ENCODE measurements at places on chromosomes 7 and 10.

GRCh38 chr7:121730869-121731268 lies 142.1 kb upstream of the PTPRZ1 start:
- DNase-seq: no peak

GRCh38 chr10:118528426-118528825 lies 67.0 kb downstream of the PRLHR start:
- DNase-seq: no peak

GRCh38 chr10:124289851-124290795 lies 128.6 kb downstream of the OAT start:
- no peak for DNase-seq

DNA sequence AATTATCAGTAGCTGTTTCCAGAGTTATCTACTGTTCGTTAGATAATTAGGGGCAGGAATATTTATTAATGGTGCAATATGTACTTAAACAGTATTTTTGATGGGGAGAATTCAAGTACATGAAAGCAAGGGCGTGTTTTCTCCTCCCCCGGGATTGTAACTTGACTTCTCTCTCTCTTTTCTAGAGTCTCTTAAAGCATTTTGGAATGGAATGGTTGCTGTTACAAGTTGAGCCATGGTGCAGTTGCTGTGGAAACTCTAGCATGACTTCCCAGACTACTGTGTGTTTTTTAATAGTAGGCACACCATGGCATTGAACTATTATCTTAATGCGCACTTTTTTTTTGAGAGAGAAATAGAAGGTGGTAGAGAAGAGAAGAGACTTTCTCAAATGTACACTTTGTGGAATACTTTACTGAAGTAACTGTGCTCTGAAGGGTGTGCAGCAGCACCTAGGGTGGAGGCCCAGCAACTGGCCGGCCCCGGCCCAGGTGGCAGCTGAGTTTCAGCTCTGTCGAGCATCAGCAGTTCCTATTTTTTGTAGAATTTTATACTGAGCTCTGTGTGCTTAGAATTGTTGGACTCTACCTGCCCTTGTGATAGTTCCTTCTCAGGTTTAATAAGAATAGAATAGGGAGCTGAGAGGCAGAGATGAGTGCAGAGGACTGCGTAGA lies 64.4 kb downstream of the CCNY start:
- no peak for DNase-seq

GRCh38 chr10:133258066-133258817 lies 18.4 kb downstream of the ADAM8 start:
- no peak for DNase-seq

- no peak for DNase-seq
Observed at GRCh38 chr10:74194545-74194944, 43.5 kb downstream of the ADK start.

DNA sequence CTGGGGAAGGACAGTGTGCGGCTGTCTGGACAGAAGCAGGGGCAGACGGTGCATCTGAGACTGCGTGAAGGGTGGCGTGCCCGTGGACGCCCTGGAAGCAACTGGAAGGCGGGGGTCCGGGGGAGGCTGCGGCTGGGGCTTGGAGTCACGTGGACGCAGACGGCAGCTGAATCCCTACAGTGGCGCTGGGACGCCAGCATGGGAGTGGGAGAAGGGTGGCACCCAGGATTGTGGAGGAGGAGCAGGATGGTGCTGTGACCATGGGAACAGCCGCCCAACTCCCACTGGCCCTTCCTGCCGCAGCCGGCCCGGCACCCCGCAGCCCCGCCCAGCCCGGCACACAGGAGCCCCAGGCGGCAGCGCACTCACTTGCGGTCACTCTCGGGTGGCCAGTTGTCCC lies 9.7 kb downstream of the INTS1 start:
- no peak for DNase-seq

DNA sequence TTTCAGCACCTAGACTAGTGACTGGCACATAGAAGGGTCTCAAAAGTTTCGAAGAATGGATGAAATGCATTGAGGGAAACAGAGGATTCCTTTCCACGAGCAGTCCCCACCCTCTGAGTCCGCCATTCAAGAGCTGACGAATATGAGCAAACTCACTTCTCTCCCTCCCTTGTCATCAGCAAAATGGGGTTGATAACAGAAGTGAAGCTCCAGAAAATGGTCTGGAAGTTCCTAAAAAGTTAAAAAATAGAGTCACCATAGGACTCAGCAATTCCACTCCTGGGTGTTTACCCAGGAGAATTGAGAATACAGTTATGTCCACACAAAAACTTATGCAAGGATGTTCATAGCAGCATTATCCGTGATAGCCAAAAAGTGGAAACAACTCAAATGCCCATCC lies 25.0 kb upstream of the SRGN start:
- no peak for DNase-seq

GRCh38 chr7:122965306-122965705 lies 30.2 kb downstream of the TAS2R16 start:
- no peak for DNase-seq

GRCh38 chr7:157389951-157390730 lies 53.3 kb downstream of the DNAJB6 start:
- no peak for DNase-seq

DNA sequence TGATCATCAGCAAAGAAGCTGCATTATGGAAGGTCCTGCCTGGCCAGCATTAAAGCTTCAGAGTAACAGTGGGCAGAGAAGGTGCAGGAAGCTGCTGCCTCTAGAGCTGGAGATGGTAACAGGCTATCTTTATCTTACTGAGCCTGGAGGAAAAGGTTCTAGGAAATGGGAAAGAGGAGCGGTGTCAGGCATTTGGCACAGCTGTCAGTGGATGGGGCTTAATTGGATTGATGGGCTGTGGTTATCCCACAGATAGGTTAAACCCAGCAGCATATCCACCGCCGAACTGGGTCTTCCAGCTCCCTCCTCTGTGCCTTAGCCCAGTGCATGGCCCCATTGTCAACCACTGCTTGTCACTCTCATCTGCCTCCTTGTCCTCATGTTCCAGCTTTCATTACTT lies 127.6 kb downstream of the CCNY start:
- DNase-seq: no peak

DNA sequence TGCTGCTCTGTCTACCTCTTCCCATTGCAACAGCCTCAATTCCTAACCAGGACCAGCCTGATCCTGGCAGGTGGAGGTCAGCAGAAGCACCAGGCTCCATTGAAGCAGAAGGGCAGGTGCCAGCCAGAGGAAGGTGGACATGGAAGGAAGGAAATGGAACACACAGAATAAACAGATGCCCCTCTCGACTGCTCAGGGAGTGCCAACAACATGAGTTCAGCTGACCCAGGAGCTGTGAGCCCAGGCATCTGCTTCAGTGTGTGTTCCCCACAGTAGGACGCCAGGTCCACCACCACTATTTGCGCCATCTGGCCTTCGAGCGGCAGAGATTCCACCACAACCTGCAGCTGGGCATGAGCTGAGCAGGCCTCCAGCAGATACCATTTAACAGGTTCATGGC lies 56.7 kb downstream of the GPAM start:
- DNase-seq: no peak

DNA sequence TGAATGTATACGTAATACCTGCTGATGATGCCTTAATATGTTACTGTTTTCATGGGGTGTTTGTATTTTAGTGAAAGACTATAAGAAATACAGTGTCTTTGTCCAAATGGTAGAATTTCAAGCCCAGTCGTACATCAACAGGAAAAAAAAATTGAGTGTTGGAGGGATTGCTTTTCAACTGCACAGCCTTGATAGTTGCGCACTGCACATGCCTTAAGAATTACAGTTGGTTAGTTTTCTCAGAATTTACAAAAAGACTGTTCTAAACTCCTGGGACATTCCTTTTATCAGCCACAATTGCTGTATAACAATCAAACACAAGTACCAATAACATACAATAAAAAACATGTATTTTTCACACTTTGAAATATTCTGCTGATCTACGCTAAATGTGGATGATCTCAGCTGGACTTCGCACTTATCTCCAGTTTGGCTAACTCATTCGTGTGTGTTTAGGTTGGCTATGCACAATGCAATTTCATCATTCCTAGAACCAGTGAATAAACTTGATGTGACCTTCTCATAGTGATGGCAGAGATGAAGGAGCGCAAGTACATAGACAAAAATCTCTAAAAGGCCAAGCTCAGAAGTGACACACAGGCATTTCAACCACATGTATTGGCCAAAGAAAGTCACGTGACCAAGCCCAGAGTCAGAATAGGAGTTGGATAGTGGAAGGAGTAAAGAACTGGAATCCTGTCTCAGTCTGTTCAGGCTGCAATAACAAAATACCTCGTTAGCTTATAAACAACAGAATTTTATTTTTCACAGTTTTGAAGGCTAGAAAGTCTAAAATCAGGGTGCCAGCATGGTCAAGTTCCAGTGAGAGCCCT lies 152.3 kb downstream of the IPMK start:
- DNase-seq: no peak

- DNase-seq: no peak
Observed at GRCh38 chr7:147861058-147861716, 729.4 kb upstream of the C7orf33 start.

DNA sequence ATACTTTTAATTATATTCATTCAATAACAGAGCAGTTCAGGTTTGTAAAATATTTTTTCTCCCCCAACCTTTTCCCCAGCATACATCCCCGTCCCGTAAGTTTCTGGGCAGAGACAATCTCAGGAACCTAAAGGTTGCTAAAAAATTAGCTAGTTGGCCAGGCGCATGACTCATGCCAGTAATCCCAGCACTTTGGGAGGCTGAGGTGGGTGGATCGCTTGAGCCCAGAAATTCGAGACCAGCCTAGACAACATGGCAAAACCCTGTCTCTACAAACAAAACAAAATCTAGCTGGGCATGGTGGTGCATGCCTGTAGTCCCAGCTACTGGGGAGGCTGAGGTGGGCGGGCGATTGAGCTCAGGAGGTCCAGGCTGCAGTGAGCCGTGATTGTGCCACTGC lies 40.2 kb downstream of the TCF7L2 start:
- no peak for DNase-seq

- DNase-seq: no peak
Observed at GRCh38 chr7:156203923-156204322, 391.7 kb upstream of the SHH start.

DNA sequence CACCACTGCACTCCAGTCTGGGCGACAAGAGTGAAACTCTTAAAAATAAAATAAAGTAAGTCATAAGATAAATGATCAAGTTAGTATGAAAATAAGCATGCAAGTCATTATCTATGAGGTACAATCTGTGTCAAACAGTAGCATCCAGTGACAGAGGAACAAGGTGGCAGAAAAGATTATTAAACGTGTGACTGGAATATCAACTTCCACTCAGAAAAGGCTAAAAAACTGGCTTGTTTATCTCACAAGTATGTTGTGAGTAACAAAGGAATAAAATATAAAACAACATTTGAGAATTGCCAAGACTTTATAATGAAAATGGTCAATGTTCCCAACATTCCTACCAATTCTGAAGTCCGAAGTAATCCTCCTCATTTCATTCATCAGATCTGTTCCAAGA lies 30.3 kb downstream of the ITGB1 start:
- no peak for DNase-seq

DNA sequence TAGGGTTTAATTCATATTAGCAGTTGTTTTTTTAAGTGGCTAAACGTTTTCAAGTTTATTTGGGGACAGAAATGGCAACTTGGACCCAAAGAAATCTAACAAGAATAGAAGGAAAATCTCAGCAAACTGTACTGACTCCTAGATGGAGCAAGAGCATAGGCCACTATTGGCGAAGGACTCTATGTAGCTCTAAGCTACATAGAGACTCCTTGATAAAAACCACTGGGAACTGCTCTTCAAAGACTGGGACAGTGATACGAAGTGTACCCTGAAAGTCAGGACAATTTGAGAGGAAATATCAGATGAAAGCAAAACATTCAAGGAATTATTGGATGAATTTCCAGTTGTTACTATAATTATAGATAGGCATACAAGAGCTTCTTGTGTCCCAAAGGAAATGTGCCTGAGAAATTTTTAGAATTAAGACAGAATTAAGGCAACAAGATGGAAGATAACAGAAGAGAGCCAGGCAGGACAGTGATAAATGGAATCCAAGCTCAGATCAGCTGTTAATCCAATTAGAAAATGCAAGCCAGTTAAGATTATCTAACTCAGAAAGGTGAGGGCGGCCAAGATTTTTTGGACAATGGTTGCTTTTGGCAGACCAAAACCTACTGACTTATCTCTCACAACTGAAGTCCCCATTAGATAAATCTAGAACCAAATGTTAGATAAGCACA lies 103.7 kb upstream of the IFRD1 start:
- DNase-seq: no peak

DNA sequence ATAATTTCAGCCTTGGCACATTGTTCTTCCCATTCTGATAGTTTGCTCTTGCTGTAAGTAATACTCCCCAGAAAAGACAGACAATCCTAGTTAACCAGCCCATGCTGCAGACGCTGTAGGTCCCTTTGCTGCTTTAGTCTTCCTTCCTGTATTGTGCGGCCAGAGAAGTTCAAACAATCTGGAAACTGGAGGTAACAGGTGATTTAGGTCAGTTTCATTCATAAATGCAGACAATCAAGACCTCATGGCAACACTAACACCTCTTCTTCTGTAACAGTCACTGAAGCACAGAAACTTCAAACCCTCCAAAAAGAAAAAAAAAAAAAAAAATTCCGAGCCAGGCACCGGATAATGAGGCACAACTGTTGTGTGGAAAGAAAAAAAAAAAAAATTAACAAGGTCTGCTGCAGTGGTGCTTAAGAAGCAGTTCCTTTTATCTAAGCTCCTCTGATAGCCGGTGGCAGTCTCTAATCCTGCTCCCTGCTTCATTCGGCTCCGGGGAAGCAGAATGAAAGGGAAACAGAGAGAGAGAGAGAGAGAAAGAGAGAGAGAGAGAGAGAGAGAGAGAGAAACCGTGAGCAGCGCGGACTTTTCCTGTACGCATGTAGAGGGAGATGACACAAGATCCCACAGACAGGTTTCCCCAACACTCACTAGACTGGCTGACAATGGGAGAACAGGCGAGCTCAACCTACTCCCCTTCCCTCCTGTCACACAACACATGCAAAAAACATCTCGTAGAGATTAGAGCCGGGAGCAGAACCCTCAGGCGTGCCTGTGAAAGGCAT lies at the start of gene SEMA3A:
TSS of gene SEMA3A (minus strand) at position 306 of the 788 bp plus-strand sequence. CDS start at position 103, 203 bp downstream.
- peak; percentile 39 for DNase-seq

- no peak for DNase-seq
Observed at GRCh38 chr10:33376476-33376875, 42.0 kb upstream of the NRP1 start.

GRCh38 chr7:83504330-83504729 lies 144.6 kb downstream of the SEMA3E start:
- DNase-seq: no peak

GRCh38 chr10:127976286-127976685 lies 69.4 kb downstream of the PTPRE start:
- DNase-seq: no peak

- no peak for DNase-seq
Observed at GRCh38 chr10:17516376-17516775, 62.0 kb upstream of the ST8SIA6 start.

GRCh38 chr7:122100021-122100420 lies 44.0 kb downstream of the AASS start:
- DNase-seq: no peak

DNA sequence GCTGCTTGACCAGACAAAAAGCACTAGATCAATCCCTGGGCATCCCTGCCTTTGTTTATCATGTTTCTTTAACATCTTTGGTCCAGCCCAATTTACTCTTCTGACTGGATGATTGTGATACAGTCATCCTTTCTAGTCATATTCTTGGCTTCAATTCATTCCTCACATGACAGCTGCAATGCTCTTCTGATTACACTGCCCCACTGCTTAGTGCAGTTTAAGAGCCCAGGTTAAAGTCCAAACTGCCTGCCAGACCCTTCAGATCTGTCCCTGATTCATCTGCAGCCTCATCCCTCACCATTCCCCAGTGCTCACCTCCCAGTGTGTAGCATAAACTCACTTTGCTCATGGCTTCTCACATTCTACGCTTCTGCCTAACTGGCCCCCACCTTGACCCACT lies 383.8 kb downstream of the TNS3 start:
- DNase-seq: no peak

- peak; percentile 31 for DNase-seq
Observed at GRCh38 chr10:15313047-15313446, 58.0 kb downstream of the FAM171A1 start.

Data from head of caudate nucleus (tissue), 42 donors.